ENCODE measurements at places on chromosomes 1 and 21.

DNA sequence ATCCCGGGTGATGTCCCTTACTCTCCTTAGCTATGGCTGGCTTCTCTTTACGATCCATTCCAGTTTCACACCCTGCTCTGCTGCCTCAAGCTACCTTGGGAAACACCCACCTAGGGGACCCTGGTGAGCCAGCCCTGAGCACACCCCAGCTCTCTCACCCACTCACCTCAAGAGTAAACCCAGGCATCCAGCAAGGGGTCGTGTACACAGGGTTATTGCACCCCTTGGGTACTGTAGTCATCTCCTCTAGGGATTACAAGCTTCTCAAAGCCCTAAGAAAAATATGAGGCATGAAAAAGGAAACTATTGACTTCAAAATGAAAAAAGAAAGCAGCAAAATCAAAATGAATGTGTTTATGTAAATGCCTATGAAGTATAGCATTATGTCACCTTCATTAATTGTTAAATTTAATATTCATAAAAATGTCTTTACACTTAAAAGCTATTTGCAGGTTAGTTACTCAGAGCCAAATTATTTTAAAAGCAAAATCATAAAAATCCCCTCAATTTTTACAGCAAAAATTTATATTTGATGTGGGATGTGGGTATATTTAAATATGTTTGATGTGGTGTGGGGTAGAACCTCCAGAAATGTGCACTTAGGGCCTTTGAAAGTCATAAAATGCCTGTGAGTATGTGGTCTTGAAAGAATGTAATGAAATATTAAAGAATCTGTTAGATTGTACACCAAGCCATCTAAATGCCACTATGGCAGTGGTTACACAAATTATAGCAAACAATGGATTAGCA, 190.3 kb downstream of the C1orf94 start:
- DNase-seq: no peak

- DNase-seq: no peak
Measured at GRCh38 chr21:41932191-41932575, 21.6 kb downstream of the C2CD2 start.

DNA sequence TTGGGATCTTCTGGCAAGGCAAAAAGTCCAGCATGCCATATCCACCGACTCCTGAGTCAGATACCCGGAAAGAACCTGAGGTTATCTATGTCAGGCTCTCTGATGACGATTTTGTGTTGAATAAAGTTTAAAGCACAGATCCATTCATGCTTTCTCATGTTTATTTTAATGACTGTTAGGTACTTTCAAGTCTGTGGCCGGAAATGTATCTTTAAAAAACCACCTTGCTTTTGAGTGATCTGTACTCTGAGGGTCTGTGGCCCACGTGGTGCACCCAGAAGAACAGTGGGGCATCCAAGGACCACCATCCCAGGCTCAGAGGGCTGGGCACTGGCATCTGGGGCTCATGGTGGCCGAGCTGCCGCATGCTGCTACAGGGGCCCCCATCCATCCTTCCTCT, 30.1 kb upstream of the VASH2 start:
- DNase-seq: no peak

DNA sequence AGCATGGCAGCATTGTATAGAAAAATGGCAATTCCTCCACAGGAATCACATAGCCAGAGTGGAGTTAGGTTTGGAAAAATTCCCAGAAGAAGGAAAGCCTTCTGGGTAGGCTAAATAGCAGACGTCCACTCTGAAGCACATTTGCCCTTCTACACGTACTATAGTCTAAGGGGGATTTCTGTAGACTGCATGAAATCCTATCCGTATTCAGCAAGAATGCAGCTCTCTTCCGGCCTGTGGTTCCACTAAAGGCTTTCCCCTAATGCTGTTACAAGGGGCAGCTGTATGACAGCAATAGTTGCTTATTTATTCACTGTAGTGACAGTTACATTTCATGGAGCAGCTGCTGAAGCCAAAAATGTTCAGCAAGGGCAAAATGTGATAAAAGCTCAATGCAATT, 263.6 kb downstream of the RWDD3 start:
- no peak for DNase-seq

DNA sequence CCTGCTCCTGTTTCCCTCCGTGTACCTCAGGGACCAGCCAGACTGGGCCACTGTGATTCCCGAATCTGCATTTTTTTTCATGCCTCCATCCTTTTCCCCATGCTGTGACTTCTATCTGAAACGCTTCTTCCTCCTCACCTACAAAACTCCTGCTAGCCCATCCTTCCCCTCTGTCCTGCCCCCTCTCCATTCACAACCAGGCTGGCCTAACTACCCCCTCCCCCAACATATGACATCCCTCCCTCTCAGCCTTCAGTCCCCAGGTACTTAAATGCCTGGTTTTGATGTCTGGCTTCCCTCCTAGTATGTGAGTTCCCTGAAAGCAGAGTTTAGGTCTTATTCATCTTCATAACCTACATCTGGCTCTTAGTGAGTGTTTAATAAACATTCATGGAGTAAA, 82.7 kb downstream of the TAS1R2 start:
- no peak for DNase-seq

DNA sequence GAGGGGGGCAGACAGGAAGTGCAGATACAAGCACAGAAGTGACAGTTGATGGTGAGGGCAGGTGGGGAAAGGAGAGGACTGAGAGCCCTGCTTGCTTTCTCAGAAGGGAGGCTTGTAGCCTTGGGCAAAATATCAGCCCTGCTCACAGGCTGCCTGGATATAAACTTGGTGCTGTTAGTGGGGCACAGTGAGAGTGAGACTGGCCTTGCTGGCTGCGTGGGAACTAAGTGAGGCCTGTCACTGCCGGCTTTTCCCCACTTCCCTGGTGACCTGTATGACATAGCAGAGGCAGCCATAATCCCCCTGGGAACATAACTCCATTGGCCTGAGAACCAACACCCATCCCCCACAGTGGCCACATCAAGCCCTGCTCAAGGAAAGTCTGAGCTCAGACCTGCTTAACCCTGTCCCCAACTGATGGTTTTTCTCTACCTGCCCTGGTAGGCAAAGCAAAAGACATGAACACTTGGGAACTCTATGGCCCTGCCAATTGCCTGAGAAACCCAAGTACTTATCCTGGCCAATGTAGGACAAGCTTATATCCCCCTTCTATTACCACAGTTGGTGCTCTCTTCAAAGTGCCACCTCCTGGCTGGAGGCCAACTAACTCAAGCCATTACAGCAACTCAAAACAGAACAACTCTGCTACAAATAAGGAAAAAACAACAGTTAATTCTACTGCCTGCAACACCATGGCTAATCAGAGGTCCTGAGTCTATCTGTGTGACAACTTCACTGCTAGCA, 472.7 kb downstream of the PLPP3 start:
- no peak for DNase-seq

DNA sequence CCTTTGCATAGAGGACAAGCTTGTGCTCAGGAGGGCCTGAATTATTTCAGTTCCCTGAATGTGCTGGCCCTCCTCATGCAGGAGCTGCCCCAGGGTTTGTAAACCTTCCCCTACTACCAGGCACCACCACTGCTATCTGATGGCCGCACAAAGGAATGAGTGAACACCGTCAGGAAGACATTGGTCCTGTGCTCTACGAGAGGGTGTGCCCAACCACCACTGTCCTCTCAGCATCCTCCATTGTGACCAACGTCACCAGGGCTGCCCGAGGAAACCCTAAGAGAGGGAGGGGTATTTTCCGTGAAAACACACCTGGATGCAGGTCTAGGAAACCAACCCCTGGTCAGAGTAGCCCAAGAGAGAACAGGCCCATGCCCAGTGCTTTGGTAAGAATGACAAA, 657.5 kb downstream of the KIF26B start:
- DNase-seq: no peak

- DNase-seq: no peak
Measured at GRCh38 chr1:173113015-173113741, 62.4 kb upstream of the TNFSF18 start.

DNA sequence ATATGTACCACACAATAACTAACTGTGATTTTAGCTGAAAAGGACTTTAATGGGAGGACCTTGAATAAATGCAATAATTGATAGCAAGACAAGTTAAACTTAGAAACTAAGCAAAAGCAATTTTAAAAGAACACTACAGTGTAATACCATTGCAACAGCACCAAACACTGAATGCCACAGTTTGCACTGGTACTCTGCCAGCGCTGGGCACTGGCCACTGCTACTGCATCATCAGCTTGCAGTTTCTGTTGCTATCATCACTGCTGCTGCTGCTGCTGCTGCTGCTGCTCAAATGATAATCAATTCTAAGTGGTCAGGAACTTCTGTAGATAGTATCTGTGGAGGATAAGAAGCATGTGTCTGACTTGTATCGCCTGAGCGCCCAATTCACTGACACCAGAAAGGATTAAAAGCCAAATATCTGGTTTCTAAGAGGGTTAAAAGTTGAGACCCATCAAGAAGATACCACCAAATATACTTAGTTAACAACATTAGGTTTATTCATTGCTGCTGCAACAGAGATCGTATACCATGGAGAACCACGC, 306.9 kb downstream of the LRRC40 start:
- DNase-seq: no peak

DNA sequence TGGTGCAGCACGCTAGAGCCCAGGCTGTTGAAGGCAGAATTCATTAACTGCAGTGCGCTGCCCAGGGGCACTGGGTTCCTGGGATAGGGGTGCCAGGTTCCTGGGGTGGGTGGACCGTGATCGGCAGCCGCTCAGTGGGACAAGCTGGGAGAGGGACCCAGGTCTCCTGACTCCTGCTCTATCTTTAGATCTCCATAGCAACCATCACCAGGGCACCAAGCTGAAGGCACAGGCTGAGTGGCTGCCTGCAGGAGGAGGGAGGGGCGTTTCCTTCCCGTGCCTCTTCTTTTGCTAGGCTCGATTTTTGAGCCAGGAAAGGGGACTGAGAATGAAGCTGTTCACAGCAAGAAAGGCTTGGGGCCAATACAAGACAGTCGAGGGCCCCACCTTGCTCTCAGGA, 20.9 kb upstream of the CDCP2 start:
- DNase-seq: no peak

- DNase-seq: no peak
Measured at GRCh38 chr1:188372821-188373220, 1544.1 kb downstream of the PLA2G4A start.

- DNase-seq: no peak
Measured at GRCh38 chr1:202944438-202944921, 13.6 kb downstream of the ADIPOR1 start.

DNA sequence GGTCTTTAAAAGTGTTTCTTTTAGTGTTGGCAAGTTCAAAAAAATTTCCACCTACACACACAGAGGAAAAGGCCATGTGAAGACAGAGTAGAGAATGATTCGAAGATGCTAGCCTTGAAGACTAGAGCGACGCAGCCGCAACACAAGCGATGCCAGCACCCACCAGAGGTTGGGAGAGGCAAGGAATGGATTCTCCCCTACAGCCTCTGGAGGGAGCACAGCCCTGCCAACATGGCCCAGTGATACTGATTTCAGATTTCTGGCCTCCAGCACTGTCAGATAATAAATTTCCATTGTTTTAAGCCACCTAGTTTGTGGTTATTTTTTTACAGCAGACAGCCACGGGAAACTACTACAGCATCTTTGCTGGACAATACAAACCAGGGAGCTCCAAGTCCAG, 6.9 kb upstream of the ADAR start:
- no peak for DNase-seq

DNA sequence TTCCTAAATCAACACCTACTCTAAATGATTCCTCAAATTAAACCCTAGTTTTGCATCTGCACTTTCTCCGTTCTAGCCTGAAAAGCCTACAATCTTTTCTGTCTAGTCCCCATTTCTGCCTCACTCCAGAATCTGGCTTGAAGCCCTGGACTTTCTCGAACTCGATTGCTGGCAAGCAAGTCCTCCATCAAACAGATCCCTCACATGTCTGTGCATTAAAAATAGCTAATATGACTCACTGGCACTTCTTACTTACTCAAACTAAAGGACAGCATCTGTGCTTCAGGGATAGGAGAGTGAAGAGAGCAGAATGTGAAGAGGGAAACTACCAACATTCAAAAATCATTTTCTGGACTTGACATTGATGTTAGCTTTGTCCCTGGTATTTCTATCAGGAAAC, 51.8 kb upstream of the CXADR start:
- DNase-seq: no peak

- no peak for DNase-seq
Measured at GRCh38 chr1:180181996-180182642, 27.4 kb downstream of the QSOX1 start.

GRCh38 chr1:100642826-100643225, 76.7 kb upstream of the VCAM1 start:
- no peak for DNase-seq

GRCh38 chr1:159000625-159001024, 9.1 kb upstream of the IFI16 start:
- no peak for DNase-seq

- no peak for DNase-seq
Measured at GRCh38 chr1:31886866-31887265, 51.3 kb downstream of the PTP4A2 start.

GRCh38 chr21:42340187-42341050, 10.4 kb downstream of the TFF2 start:
- DNase-seq: no peak

Data from stimulated activated CD4-positive, alpha-beta T cell treated with anti-CD3 and anti-CD28 coated beads, Interleukin-1b, Interleukin-23, amount 100 ng/mL, for 1 hour (primary cell).